ENCODE measurements at places on chromosomes 13 and 19. TPM values are rescaled to one million over a fixed set of nuclear protein-coding genes. Genes with fewer than 3 reads are reported as not detected.

The LILRA1 gene
- not detected for total RNA-seq

The CEACAM7 gene
- total RNA-seq = 0.96 TPM

The CACNA1A gene
- total RNA-seq = not detected

The UBL5 gene
- total RNA-seq = 420 TPM

The METTL21C gene
- total RNA-seq = not detected

The AXL gene
- total RNA-seq = 232 TPM

DNA sequence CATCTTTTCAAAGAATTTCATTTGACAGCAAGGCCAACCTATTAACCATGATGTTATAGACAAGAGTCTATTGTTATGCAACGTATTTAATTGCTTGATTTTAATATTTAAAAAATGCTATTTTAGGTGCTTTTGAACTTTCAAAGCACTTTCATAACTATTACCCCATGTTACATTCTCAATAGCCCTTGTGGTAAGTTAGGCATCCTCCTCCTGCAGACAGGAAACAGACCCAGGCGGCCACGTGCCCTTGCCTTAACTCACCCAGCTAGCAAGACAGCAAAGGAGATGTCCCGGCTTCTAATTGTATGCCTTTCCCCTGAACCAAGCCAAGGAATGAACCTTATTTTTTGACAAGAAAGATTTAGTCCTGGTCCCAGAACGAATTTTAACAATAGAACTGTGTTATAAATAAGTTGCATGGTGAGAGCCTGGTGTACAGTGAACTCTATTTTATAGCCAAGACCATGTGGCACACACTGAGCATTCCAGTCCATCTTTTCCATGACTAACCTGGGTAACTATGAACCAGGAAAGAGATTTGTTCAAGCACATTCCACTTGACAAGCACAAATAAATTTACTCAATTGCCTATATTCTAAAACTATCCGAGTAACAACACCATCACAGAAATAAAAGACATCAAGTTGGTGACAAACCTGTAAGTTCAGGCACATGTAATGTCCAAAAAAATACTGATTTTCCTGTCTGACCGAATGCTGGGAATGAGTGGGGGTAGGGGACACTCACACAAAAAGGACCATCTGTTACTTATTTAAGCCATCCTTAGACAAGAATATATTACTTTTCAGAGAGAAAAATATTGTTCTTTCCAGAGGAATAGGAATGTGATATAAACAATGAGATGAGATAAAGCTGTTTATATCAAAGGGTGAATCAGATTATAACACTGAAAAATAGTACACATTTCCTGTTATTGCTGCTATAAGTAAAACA, 163.0 kb downstream of the EFNB2 start:
- ATAC-seq = no peak

- ATAC-seq = no peak
Measured at GRCh38 chr19:49855676-49856573, 5.0 kb downstream of the PTOV1 start.
